ENCODE measurements at places on chromosomes 13 and 19. TPM values are rescaled to one million over a fixed set of nuclear protein-coding genes. Genes with fewer than 3 reads are reported as not detected.

SLAIN1 gene
- 7.4 TPM for total RNA-seq

UBE2L5 gene
- not detected for total RNA-seq

KIR2DL4 gene
- not detected for total RNA-seq

NCAN gene
- 0.05 TPM for total RNA-seq

SIGLEC11 gene
- total RNA-seq: not detected

Measured in endothelial cell (in vitro differentiated cells).